ENCODE measurements at places on chromosomes 7 and 10.

DNA sequence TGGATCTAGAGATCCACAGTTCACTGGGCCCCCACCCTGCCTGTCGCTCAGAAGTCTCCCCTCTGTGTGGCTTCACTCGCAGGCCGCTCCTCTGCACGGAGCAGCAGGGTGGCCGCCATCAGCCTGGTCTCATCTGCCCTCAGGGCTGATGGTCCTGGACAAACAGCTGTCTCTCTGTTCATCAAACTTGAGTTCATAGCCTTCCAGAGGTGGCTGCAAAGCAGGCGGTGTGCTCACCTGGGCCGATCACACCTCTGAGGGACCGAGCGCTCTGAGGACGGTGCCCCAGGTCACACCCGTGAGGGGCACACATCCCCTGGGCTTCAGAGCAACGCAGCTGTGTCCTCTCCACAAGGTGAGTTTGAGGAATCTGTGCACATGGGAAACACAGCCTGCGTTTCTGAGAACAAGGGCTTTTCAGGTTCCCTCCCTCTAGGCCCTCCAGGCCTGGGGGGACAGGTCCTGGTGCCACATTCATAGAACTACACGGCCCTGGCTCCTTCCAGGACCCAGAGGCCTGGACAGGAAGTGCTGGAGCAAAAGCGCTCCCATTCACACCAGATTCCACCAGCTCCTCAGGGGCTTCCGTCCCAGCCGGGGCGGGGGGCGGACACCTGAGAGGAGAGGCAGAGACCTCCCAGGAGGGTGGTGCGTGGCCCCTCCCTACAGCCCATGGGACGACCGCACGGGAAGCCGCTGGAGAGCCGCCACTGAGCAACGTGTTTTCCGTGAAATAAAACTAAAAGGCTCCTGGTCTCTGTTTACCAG is 31.2 kb upstream of the FAM20C start:
- DNase-seq: no peak

GRCh38 chr7:4642468-4643203 is 39.5 kb upstream of the FOXK1 start:
- DNase-seq: no peak

DNA sequence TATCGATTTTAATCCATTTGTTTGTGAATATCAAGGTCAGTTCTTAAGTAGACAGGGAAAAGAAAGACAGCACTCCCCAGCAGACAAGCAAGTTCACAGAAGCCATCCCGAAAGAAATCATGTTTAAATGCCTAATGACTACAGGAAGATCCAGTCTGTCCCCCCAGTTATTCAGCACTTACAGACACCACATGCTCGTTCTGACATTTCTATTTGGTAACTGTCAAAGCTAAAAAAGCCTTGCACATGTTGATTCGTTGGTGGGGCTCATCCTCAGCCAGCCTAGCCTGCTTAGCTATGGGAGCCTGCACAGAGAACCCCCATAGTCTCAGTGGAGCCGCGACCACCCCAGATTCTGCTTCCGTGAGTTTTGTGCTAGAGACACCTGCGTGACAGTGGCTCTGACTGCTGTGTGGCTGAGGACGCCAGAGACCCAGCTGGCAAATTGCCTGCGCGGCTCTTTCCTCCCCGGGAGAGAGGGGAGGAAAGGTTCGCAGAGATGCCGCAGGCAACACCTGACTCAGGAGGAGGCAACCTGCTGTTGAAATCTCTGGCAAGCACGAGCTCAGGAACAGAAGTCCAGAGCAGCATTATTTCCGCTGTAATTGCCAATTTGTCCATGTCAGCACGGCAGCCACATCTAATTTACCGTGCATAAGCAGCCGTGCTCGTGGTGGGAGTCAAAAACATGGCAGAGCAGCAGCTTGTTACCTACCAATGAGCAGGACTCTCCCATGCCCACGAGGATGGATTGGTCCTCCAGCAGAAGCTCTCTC is 194.2 kb downstream of the GPAM start:
- DNase-seq: no peak

- DNase-seq: no peak
Measured at GRCh38 chr10:126210051-126210651, 178.1 kb downstream of the ADAM12 start.

Data from kidney epithelial cell (primary cell).